ENCODE measurements at places on chromosomes 11 and 22. TPM values are rescaled to one million over a fixed set of nuclear protein-coding genes. Genes with fewer than 3 reads are reported as not detected.

- DNase-seq = no peak
Observed at GRCh38 chr11:72573072-72573854, 101.0 kb downstream of the PDE2A start.

- DNase-seq = no peak
Observed at GRCh38 chr22:24219750-24220149, 25.1 kb downstream of the GGT5 start.

GRCh38 chr11:64367931-64368672 is 9.1 kb downstream of the RPS6KA4 start:
- DNase-seq = peak; percentile 58

- no peak for DNase-seq
Observed at GRCh38 chr11:69818231-69818602, 999 bp downstream of the FGF3 start.

- DNase-seq = no peak
Observed at GRCh38 chr11:111906680-111907079, 4.9 kb downstream of the CRYAB start.

- DNase-seq = no peak
Observed at GRCh38 chr11:34633990-34634693, 13.2 kb downstream of the EHF start.

Gene SLC7A4
- 0.33 TPM for total RNA-seq

Gene TIMP3
- 671 TPM for total RNA-seq

Gene NNMT
- total RNA-seq = 65.7 TPM

Gene HEPHL1
- total RNA-seq = not detected

Gene ALKBH8
- total RNA-seq = 8.2 TPM
